ENCODE measurements at places on chromosomes 2 and 18. TPM values are rescaled to one million over a fixed set of nuclear protein-coding genes. Genes with fewer than 3 reads are reported as not detected.

DNA sequence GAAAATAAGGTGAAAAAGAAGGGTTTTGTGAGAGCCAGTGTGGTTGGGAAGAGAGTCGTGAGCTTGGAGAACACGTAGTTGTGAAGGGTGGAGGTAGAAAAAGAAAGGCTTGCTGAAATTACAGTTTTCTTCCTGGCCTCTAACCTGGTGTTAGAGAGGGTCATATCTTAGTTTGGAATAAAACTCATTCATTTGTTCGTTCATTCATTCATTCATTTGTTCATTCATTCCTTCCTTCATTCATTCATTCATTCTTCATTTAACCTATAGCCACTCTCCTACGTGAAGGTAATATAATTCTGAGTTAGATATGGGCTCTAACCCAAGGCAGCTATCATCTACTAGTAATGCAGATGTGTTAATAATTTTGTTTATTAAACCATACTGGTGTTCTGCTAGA is 111.8 kb upstream of the ZNF521 start:
- no peak for DNase-seq

Gene CMPK2
- 0.66 TPM for polyA plus RNA-seq

- DNase-seq: no peak
Observed at GRCh38 chr2:10324095-10324832, 21.6 kb downstream of the HPCAL1 start.

DNA sequence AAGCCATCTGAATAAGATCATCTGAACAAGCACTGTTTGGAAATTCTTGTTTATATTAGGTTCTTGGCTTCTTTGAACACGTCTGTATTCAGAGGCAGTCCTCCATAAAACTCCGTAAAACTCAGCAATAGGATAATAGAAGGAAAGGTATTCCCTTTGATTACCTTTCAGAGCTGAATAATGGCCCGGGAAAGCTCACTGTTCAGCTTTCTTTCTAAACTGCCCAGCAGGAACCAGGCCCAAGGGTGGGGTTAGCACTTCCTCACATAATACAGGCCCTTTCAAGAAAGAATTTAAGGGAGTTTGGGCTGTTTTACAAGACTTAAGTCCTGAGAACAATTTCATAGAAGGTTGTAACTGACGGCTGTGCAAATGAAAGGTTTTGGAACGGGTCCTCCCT is 72.2 kb upstream of the PHLPP1 start:
- no peak for DNase-seq

DNA sequence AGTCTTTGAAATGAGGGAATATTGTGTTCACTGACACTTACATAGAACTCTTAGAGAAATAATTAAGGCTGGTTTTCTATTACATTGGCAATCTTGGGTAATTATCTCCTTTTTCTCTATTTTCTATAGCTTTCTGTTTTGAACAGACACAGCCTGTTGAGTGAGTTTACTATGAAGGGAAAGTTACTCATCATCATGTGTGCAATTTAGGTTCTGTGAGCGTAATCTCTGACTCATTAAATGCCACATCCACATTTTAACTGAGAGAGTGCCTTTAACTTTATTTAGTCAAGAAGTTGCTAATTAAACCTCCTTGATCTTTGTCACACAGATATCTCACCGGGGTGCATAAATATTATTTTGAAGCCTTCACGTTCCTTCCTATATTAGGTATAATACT is 174.0 kb upstream of the SLC8A1 start:
- DNase-seq: no peak

DNA sequence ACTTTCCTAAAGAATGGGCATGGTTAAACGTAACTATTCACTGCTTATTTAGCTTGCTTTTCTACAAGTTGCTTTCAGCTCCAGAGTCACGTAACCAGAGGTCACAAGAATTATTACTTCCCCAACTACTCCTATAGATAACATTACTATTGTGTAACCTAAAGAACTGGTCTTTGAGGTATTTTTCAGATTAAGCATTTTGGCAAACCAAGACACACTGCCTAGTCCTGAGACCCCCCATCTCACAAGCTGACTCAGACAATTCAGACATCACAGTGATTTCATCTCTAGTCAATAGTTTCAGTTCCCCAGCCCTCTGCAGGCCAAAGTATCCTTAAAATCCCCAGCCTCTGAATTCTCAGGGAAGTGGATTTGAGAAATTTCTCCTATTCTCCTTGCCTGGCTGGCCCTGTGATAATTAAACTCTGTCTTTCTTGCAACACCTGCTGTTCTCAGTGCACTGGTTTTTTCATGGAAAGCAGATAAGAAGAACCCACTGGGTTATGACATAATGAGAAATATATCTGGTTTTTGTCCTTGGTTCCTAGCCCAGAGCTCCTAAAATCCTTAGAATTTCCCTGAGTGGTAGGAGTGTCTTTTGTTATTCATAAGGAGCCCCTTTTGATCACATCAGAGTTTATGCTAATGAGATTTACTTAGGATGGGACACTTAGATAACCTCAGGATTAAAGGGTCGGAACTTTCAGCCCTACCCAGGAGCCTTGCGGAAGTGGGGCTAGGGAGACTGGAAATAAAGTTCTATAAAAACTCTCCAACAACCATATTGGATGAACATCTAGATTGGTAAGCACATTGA is 1310.8 kb upstream of the CHAC2 start:
- DNase-seq: no peak
